AG10803 (cell line): ENCODE measurements at places on chromosomes 5 and 9.

DNA sequence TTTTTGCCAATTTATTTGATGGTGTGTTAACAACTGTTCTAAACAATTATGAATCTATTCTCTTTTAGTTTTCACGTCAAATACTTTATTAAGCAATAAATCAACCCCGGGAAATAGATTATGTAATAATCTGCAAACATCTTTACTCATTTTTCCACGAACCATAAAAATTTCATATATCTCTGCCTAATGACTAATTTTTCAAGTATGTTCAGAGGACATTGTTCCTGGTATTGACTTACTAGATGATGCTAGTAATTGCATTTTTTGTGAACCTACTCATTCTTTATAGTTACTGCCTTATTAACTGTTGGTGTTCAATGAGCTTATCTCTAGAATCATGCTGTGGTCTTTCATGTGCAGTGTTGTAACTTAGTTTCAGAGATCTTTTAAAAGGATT lies 41.0 kb upstream of the FBN2 start:
- DNase-seq = peak; percentile 31

DNA sequence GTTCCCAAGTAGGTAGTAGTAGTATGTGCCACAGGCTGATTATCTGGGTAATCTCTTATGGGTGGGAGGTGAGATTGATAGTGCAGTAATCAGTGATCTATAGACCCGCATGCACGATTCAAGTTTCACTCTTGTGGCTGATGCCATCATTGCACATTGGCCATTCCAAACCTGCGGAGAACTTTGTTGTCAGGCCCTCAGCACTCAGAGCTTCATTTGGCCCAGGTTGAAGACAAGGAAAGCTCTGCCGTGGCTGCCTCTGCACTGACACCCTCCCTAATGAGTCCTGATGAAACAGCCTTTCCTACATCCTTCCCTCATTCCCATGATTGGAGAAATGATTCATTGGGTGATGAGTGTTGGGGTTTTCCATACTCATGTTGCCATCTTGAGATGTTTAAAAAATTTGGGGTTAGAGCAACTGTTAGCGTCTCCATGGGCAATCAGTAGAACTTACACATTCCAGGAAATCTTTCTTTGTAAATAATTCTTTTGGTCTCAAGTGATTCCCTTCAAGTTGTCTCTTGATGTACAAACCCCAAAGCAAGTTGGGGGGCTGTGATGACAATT lies 22.9 kb downstream of the PROP1 start:
- DNase-seq = peak; percentile 64

- DNase-seq = peak; percentile 62
Observed at GRCh38 chr9:123081824-123082223, 48.4 kb downstream of the GPR21 start.

GRCh38 chr5:146894753-146895521 lies 16.4 kb upstream of the PPP2R2B start:
- DNase-seq = no peak

GRCh38 chr5:61746831-61747575 lies 414.9 kb downstream of the ZSWIM6 start:
- DNase-seq = no peak

DNA sequence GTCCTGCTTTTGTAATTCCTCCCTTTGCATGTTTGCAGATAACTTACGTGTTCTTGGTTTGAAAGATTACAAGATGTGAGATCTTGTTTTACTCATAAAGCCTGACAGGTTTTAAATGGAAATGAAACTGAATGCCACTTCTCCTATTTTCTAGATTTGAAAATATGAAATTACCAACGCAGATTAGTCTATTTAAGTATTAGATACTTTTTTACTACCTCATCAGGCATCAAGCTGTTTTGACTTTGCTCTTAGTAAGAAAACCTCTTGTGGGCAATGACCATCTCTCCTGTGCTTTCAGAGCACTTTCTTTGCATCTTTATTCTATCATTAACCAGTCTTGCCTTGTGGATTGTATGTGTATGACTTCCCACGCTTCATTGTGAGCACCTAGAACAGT lies 3.5 kb downstream of the DMXL1 start:
- DNase-seq = no peak

GRCh38 chr5:93307557-93307956 lies 273.5 kb downstream of the NR2F1-AS1 start:
- peak; percentile 41 for DNase-seq

DNA sequence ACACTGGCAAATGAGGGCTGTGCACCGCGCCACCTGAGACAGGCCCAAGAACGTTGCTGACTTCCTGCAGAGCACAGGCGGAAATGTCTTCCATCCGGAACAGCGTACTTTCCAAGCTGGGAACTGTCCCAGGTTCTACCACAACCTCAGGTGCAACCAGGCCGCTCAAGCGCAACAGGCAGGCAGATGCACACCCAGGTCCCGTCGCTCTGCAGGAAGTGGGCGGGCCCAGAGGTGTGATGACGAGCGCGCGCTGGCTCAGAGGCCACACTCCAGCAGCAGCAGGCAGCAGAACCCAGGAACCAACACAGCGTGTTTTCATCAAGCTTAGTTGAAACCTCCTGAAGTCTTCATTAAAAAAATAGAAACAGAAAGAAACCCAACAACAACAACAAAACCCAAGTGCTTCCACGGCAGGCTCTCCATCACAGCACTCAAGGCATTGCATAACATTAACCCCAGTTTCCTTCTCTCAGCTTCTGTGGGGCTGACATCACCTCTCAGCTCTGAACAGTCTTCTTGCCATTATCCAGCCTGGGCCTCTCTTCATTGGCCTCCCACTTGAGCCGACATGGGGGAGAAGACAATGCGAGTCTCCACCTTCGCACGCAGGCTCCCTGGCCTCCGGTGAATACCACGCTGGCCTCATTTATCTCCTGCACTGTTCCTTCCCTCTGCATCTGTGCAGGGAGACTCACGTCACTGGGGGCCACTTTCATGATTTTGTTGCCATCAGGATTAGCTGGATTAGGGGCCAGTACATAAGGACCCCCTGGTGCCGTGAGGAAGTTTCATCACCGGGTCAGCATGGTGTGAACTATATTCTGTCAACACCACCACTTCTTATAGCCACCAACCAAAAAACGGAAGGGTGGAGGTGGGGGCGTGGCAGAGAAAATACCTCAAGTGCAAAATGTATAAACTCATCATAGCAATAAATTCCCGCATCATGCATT lies 22.1 kb downstream of the PTCH1 start:
- DNase-seq = no peak

DNA sequence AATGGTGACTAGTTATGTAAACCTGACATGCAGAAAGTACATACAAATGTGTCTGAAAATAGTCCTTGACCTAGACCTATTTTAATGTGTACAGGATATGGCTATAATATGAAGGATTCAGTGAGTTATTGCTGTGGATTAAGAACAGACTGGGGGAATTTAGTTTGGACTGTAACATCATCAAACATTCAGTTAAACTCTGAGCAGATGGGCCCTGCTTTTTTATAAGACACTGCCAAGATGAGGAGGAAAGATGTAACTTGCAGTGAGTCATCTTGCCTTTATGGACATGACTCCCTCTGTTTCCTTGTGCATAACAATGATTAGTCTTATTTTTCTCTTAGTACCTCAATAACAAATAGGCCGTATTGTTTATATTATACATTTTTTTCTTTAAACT lies 12.2 kb downstream of the PPP3R2 start:
- DNase-seq = peak; percentile 85

GRCh38 chr5:41722359-41722950 lies 147.8 kb downstream of the OXCT1 start:
- no peak for DNase-seq

- DNase-seq = no peak
Observed at GRCh38 chr9:14327036-14327435, 13.1 kb upstream of the NFIB start.

GRCh38 chr5:137148655-137149054 lies 350.5 kb downstream of the SPOCK1 start:
- DNase-seq = no peak

GRCh38 chr9:112546149-112547012 lies 59.8 kb downstream of the KIAA1958 start:
- DNase-seq = no peak

DNA sequence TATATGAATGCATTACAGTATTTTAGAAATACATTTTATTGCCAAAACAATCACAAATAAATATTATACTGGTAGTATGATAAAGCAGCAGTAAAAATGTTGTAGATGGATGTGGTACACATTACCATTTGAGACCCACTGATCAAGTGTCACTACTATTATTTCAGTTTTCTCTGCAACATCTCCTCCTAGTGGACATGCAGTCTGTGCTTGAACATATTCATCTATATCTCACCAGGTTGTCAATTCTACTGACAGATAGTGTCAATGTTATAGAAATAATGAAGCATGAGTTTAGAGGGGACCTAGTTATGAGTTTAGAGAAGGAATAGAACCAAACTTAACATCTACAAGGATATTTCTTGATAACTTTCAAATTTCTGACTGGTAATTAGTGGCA lies 39.2 kb upstream of the ELOVL7 start:
- peak; percentile 1 for DNase-seq

DNA sequence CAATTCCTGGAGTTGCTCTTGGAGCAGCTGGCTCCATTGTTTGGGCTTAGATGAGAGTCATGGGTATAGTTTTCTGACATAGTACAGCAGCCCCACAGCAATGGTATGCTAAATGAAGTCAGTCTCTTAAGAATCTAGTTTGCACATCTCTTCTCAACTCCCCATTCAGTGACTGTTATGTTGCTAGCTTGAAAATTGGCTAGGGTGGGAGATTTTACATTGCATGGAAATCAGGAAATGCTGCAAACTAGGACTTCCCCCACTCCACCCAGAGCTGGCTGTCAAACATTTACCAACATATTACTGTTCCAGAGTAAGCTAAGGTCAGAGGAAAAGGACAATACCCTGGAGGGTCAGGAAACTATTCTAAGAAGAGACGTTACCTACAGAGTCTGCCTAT lies 17.6 kb upstream of the FCHO2 start:
- no peak for DNase-seq

- DNase-seq = no peak
Observed at GRCh38 chr9:72333709-72334108, 31.3 kb downstream of the ZFAND5 start.

GRCh38 chr5:176810081-176810597 lies at the start of gene UNC5A:
UNC5A (plus strand) TSS chr5:176810559; CDS start chr5:176810751, 192 bp downstream.
- peak; percentile 8 for DNase-seq

DNA sequence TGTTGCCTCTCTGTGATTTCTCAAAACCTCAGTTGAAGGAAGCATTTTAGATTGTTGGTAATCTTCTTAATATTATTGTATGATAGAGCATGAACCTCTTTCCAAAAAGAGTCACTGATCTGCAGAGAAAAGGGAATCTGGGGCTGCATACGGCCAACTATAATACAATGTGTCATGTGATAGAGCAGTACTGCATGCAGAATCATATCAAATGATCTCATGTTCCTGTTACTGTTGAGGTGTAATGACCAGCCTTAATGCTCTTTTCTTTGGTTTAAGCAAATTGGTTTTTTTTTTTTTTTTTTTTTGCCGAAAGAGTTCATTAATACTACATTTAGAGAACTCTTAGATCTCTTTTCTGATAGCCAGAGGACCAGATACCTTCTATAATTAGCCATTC lies 12.9 kb upstream of the MSMP start:
- DNase-seq = no peak

GRCh38 chr5:170223906-170224305 lies 8.9 kb upstream of the C5orf58 start:
- no peak for DNase-seq

GRCh38 chr5:33258553-33258952 lies 182.2 kb upstream of the TARS1 start:
- peak; percentile 33 for DNase-seq

GRCh38 chr5:1782385-1783215 lies 17.0 kb downstream of the MRPL36 start:
- no peak for DNase-seq
